ENCODE measurements at places on chromosomes 16 and 17.
A peak's percentile ranks its signal among the peaks of the same experiment; 100 is the strongest.

DNA sequence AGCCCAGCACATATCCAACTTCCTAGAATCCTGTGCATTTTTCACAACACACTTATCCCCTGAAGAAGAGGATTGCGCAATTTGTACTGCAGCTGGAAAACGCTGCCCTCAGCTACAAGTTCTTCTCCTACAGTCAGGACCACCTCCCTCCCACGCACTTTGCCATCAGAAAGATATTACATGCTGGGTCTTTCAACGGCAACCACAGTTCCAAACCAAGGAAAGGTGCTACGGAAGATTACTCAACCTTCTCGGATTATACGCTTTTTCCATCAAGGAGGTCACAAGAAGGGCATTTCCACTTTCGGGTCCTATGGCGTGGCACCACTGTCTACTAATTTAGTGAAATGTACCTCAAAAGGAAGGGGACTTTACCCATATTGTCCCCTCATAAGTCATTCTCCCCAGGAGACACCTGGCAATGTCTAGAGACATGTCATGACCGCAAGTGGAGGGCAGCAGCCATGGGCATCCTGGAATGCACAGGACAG is 35.2 kb downstream of the USP7 start:
- DNase-seq: no peak

DNA sequence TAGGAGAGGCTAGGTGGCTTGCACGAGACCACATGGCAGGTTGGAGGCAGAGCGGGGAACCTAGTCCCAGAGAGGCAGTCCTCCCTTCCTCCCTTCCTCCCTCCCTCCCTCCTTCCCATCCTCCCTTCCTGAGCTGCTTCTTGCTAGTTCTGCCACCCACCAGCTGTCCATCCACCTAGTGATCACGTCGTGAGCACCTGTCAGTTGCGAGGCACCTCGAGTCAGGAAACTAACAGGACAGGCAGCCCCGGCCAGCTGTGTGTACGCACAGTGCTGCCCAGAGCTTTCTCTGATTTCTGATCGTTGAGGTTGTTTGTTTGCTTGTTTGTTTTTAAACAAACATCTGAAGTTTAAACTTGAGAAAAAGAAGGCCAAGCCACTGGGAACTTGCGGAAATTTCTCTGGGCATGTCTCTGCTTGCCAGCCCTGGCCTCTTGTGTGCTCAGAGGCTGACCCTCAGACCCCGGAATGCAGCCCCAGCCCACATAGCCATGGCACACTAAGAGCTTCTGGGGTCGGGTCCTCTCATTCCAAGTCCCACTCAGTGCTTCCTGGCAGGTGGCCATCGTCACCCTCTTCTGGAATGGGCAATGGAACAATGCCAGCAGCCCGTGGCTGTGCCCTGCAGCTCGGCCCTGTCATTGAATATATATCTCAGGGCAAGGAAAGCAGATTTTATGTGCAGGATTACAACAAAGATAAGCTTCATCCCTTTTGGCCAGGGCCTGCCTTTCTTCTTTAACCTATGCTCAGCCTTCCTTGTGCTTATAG is 174.0 kb downstream of the KATNIP start:
- DNase-seq: no peak

DNA sequence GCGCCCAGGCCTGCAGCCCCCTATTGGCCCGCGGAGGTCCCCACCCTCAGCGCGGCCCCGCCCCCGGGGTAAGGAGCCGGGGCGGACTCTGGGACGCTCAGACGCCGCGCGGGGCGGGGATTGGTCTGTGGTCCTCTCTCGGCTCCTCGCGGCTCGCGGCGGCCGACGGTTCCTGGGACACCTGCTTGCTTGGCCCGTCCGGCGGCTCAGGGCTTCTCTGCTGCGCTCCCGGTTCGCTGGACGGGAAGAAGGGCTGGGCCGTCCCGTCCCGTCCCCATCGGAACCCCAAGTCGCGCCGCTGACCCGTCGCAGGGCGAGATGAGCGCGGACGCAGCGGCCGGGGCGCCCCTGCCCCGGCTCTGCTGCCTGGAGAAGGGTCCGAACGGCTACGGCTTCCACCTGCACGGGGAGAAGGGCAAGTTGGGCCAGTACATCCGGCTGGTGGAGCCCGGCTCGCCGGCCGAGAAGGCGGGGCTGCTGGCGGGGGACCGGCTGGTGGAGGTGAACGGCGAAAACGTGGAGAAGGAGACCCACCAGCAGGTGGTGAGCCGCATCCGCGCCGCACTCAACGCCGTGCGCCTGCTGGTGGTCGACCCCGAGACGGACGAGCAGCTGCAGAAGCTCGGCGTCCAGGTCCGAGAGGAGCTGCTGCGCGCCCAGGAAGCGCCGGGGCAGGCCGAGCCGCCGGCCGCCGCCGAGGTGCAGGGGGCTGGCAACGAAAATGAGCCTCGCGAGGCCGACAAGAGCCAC is at the start of gene NHERF1:
NHERF1 (plus strand) TSS at position 100 of the 750 bp plus-strand sequence; CDS start at position 319, 219 bp downstream.
- DNase-seq: peak; percentile 66

DNA sequence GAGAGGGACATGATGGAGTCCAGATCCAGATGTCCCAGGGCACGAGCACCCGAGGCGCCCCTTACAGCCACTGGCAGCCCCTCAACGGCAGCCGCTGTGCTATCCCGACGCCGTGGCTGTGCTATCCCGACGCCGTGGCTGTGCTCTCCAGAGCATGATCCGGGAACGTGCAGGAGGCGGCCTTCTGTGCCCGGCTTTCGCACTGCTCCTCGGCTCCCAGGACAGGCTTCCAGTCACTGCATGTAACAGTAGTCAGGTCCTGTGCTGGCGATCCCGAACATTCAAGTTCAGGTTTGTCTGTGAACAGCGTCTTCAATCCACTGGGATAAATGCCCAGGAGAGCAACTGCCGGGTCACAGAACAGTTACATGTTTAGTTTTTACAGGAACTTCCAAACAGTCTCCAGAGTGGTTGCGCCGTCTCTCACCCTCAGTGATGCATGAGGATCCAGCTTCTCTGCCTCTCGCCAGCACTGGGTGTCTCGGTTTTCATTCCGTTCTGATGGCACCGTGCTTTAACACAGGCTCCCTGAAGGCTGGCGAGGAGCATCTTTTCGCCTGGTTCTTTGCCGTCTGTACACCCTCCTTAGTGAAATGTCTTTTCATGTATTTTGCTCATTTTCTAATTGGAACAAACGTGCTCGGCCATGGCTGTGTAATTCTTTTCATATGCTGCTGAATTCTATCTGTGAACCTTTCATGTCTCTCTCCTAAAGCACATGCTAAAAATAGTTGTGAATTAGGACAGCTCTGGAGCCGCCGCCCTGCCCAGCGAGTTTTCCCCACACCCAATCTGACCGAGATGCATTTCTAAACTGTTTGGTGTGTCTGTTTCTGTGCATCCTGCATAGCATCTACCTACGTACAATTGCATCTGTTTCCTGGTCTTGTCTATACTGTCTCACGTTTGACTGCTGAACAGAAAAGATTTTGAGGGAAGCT is 72.6 kb upstream of the METRNL start:
- no peak for DNase-seq

- no peak for DNase-seq
Measured at GRCh38 chr16:10657925-10658324, 36.8 kb downstream of the TEKT5 start.

DNA sequence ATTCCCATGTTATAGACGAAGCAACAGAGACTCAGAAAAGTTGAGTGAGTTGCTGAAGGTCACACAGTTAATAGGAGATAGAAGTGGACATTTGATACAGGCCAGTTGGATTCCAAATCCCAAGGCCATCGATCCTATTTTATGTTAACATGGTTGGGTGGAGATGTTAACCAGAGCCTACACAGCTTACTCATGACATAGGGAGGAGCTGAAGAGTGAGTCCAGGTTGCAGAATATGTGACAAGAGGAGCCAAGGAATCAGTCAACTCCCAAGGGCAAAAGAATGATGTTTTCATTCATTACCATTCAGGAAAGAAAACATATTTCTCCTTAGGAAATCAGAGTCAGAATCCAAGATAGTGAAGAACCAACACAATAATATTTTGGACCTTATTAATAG is 40.3 kb upstream of the GAS7 start:
- no peak for DNase-seq

- DNase-seq: no peak
Measured at GRCh38 chr17:72711521-72712310, 380.8 kb downstream of the SLC39A11 start.

GRCh38 chr16:75263963-75264445 is 12.6 kb upstream of the BCAR1 start:
- DNase-seq: no peak

DNA sequence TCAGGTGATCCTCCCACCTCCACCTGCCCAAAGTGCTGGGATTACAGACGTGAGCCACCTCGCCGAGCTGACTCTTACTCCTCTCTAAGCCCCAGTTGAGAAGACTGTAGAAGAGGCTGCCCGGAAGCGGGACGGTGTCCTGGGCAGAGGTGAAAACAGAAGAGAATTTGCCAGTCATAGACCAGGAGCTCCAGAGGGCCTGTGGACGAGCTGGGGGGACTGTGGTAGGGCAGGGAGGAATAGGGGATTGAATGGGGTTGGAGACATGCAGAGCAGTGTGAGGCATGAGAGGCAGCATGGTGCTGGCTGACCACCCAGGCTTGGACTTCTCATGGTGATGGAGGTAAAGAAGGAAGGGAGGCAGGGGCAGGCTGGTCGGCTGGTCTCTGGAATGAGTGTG is 17.1 kb upstream of the PHB1 start:
- no peak for DNase-seq

- no peak for DNase-seq
Measured at GRCh38 chr17:57666201-57666870, 78.8 kb downstream of the CCDC182 start.

DNA sequence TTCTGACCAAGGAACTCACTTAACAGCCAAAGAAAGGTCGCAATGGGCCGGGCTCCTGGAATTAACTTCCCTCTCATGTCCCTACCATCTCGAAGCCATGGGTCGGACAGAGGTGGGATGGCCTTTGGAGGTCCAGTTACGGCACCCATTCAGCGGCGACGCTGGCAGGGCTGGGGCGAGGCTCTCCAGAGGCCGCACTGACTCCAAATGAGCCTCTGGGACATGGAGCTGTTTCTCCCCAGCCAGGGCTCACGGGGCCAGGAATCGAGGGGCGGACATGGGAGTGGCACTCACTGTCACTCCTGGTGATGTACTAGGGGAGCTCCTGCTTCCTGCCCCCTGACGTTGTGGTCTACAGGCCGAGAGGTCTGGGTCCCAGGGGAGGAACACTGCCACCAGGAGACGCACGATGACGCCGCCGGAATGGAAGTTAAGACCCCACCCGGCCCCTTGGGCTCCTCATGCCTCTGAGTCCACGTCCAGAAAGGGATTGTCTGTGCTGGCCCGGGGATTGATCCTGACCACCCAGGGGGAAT is 60.7 kb upstream of the METRNL start:
- DNase-seq: no peak

- DNase-seq: no peak
Measured at GRCh38 chr17:8985054-8985701, 19.7 kb upstream of the PIK3R5 start.

- DNase-seq: no peak
Measured at GRCh38 chr17:81381632-81382577, 13.4 kb upstream of the BAHCC1 start.

- no peak for DNase-seq
Measured at GRCh38 chr17:75645889-75646637, 12.8 kb downstream of the SMIM5 start.

- DNase-seq: no peak
Measured at GRCh38 chr17:17051791-17052461, 9.7 kb downstream of the MPRIP start.

DNA sequence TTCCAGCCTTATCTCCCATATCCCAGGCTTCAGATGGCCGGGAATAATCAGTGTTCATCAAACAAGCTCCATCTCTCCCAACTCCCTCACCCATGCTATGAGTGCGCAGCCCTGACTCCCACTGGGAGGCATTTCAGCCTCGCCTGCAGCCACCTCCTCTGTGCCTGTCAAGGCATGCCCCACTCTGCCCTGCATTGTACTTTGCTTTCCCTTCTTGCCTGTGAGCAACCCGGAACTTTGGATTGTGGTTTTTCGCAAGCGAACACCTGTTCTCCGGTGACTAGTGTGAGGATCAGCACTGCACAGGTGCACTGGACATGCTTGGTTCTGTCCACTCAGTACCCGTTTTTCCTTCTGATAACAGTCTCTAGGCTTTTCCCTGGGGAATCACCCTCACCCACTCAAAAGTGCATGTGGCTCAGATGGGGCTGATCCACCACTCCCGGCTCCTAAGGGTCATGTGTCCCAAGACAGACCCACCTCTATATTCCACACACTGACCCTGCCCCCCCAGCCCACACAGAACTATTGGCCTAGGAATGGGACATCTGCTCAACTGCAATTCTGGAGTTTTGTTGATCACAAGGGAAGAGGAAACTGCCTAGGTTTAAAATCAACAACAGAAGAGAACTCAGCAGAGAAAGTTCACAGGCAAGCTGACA is 9.1 kb downstream of the CHST6 start:
- DNase-seq: no peak

DNA sequence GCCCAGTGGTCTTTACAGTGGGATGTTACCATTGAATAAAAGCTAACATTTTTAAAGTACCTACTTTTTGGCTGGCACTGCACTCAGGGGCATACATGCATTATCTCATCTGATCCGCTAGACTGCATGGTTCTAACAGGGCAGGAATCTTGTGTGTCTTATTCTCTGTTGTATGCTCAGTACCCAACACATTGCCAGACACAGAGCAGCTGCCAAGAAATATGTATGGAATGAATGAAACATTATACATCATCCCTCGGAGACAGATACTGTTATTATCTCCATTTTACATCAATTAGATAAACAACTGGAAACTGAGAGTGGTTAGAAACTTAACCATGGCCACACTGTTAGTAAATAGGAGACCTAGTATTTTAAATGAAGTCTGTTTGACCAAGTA is 74.1 kb upstream of the CDH11 start:
- peak; percentile 13 for DNase-seq

- DNase-seq: no peak
Measured at GRCh38 chr17:64504769-64505339, 1.2 kb downstream of the DDX5 start.

GRCh38 chr17:47205419-47205963 is 3.7 kb upstream of the MYL4 start:
- DNase-seq: peak; percentile 69

GRCh38 chr16:31084584-31085302 is 4.0 kb downstream of the PRSS53 start:
- no peak for DNase-seq

DNA sequence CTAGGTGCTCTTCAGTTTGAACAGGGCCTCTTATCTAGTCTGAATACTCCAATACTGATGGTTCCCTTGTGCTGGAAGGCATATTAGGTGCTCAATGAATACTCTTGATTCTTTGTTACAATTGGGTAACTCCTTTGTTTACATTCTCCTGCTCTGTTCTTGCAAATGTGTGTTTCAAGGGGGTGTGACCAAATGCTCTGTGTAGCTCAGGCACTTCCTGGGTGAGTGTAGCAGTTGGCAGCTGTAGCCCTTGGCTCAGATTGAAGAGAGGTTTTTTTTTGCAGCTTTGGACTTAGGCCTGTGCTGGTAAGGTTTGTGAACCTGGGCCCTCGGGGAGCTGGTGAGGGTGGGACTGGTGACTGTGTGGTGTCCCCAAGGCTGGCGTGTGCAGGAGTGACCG is 20.2 kb downstream of the TBCD start:
- no peak for DNase-seq

DNA sequence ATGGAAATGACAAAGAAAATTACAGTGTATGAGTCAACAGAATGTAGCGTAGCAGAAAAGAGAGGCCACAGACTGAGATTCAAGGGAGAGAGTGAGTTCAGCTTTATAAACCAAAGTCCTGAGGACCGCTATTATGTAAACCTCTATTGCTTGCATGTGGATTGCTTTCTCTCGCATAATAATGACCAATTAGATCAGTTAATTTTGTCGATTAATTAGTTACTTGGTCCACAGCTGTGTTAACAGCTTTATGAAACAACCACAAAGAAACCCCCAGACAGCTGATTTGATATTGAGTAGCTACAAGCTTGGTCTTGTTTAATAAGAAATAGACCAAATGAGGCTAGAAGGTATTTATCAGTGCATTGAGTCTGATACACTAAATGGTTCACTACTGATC is 291.8 kb upstream of the ERCC4 start:
- no peak for DNase-seq

Measured in fibroblast of skin of left biceps (primary cell).